Naive B cell (primary cell): ENCODE measurements at places on chromosomes 5 and 9. TPM values are rescaled to one million over a fixed set of nuclear protein-coding genes. Genes with fewer than 3 reads are reported as not detected.

DNA sequence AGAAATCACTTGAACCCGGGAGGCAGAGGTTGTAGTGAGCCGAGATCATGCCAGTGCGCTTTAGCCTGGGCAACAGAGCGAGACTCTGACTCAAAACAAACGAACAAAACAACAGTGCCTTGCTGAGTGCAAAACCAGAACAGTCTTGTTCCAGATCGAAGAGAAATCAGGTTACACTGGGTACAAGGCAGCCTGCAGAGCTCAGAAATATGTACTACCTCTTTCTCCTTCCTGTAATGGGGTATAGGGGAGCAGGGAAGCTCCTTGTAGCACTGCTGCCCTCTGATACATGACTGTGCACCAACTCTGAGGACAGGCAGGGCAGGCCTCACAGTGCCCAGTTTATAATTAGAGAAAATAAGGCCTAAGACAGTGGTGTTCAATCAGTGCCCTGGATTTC, 24.7 kb downstream of the TBC1D2 start:
- DNase-seq = no peak
- no peak overlapping the region for H3K27ac ChIP-seq
- no peak overlapping the region for H3K4me3 ChIP-seq
- no peaks in the 10 kb centered on the region for H3K27me3 ChIP-seq
- H3K36me3 ChIP-seq = no peaks in the 10 kb centered on the region

GRCh38 chr5:148796936-148797335, 29.5 kb upstream of the ADRB2 start:
- H3K27me3 ChIP-seq = no peaks in the 10 kb centered on the region
- no peak for DNase-seq
- no peaks in the 10 kb centered on the region for H3K36me3 ChIP-seq
- no peak overlapping the region for H3K27ac ChIP-seq
- no peak overlapping the region for H3K4me3 ChIP-seq

DNA sequence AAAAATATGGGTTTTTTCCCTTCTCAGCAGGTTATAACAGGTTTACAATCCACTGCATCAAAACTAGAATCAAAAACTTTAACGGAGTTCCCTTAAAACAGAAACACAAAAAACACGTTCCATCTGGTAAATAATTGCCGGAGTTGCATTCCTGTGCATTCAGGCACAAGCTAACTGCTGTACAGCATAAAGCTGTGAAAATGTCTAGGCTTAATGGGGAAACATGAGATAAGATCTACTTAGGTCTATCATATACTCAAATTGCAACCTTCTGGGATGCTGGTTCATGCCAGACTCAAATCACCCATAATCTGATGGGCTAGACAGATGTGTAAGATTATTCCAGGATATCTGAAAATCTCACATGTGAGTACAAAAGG, 265.3 kb downstream of the DOCK8 start:
- H3K27ac ChIP-seq = no peak overlapping the region
- H3K4me1 ChIP-seq = no peaks in the 10 kb centered on the region
- peaks cover 9% of the 10 kb centered on the region for H3K36me3 ChIP-seq
- H3K4me3 ChIP-seq = no peak overlapping the region

DNA sequence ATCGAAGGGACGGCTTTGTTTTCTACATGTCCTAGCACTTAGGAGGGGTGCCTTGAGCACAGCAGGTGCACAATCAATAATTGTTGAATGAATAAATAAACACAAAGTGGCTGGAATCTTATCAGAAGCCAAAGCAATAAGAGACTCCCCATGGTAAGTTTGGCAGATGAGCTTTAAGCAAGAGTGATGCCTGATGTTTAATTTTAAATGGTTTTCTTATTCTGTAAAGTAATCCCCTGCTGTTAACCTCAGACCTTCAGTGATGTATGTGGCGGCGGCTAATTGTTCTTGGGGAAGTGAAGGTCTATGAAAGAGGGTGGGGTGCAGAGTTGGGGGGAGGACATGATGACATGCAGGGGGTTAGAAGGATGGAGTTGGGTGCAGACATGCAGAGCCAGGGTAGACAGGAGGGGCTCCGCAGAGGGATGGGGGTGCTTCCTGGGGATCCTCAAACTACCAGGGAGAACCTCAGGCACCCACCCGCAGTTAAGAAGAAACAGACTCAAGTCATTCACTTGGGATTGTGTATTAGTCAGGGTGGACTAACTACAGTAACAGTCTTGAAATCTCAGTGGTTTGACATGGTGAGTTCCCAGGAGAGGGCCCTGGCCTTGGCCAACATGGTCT, 65.7 kb upstream of the SHB start:
- H3K27ac ChIP-seq = no peak overlapping the region
- H3K4me1 ChIP-seq = no peaks in the 10 kb centered on the region
- H3K27me3 ChIP-seq = peaks cover 48% of the 10 kb centered on the region
- DNase-seq = no peak

DNA sequence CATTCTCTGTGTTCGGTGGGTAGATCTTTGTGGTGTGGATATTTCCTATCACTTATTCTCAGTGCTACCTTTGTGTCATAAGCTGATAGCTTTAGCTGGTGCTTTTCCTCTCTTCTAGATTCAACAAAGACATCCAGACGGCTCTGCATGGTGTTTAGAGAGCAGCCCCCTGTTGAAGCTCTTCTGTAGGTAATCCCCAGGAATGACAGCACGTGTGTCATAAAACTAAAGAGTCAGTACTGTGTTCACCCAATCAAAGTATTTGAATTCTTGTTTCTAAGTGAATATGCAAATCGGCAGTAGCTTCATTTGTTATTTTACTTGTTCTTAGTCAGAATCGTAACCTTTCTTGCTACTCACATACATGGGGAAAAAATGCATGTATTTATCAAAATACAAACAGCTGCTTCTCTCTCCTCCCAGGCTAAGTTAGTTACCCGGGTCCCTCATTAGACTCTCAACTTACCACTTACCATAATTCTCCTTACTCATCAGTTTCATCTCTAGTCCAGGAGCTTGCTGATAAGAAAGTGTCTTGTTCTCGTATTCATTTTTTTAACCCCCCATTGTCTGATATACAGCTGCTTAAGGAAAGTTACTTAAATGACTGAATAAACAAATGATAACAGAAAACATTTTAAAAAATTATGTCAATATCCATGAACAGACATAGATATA, 1696.0 kb upstream of the WWC1 start:
- no peaks in the 10 kb centered on the region for H3K4me1 ChIP-seq
- H3K4me3 ChIP-seq = no peak overlapping the region
- no peaks in the 10 kb centered on the region for H3K36me3 ChIP-seq
- DNase-seq = no peak
- no peaks in the 10 kb centered on the region for H3K27me3 ChIP-seq

DNA sequence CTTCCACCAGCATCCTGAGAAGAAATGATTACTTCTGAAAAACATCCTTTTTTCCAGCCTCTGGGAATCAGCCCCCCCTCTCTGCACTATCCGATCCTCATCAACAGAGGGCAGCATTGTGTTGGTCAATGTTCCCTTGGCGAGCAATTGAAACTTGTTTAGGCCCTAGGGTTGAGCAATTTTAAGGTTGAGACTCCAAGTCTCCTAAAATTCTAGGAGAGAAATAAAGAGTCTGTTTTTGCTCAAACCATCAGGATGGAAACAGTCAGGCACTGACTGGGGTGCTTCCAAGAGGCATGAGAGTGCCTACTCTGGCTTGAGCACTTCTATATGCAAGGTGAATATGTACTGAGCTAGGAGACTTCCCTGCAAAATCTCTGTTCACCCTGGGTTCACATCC, 12.4 kb upstream of the CYFIP2 start:
- H3K36me3 ChIP-seq = no peaks in the 10 kb centered on the region
- no peaks in the 10 kb centered on the region for H3K27me3 ChIP-seq
- peak overlapping the region; percentile 78 for H3K4me3 ChIP-seq
- H3K27ac ChIP-seq = peak overlapping the region; percentile 83
- H3K4me1 ChIP-seq = peaks cover 26% of the 10 kb centered on the region

DNA sequence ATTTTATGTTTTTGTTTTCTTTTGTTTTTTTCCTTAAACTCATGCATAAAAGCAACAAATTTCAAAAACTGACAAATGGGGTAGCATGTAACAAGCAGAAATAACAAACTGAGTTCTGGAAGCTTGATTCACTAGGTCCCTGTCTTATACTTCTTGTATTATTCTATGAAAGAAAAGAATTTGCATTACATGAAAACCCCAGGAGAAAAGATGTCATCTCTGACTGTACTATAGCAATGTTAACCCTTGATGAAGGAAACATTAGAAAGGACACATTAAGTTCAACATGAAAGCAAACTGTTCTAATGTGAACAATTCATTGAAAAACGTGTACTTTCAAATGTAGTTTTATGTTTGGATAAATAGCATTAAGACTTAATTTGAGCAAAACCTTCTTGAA, 9.2 kb downstream of the RAB14 start:
- peaks cover 62% of the 10 kb centered on the region for H3K4me1 ChIP-seq
- no peak overlapping the region for H3K4me3 ChIP-seq
- no peak overlapping the region for H3K27ac ChIP-seq

DNA sequence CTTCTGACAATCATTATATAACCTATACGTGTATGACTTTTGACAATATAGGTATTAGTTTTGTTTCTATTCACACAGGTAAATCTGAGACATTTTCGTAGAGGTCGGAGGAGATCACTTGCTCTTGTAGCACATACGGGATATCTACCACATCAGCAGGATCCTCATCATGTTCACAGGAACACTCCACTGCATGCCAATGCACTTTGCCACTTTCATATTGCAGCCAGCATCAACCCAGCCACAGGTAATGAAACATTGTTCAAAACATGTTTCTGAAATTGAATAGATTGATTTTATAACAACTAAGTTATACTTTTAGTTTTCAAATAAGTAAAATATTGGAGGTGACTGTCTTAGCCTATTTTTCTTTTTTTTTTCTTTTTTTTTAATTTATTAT, 50.0 kb downstream of the DMXL1 start:
- H3K36me3 ChIP-seq = peaks cover 16% of the 10 kb centered on the region
- DNase-seq = no peak
- peaks cover 7% of the 10 kb centered on the region for H3K4me1 ChIP-seq

GRCh38 chr9:110105107-110105506, 102.9 kb downstream of the C9orf152 start:
- no peaks in the 10 kb centered on the region for H3K36me3 ChIP-seq
- H3K4me1 ChIP-seq = peaks cover 72% of the 10 kb centered on the region
- no peak overlapping the region for H3K27ac ChIP-seq
- no peak overlapping the region for H3K4me3 ChIP-seq
- no peaks in the 10 kb centered on the region for H3K27me3 ChIP-seq

DNA sequence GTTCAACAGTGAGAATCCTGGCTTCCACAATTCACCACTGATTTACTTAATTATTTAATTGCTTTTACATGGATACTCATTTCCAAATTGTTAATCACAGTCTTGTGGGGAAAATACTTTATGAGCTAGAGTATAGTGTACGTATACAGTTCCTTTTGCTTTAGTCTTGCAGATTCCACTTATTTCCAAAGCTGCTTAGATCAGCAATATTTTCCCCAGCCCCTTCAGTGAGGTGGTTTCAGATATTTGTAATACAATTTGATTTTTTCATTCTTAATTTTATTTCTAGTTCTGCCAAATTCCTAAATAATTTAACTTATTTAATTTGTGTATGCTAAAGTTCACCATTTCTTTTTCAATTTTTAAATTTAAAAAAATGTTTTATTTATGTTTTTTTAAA, 40.3 kb upstream of the GABRA6 start:
- H3K27ac ChIP-seq = no peak overlapping the region
- H3K4me3 ChIP-seq = no peak overlapping the region
- no peaks in the 10 kb centered on the region for H3K36me3 ChIP-seq
- DNase-seq = no peak

GRCh38 chr9:93679536-93680442, 103.4 kb downstream of the PHF2 start:
- no peak overlapping the region for H3K4me3 ChIP-seq
- no peaks in the 10 kb centered on the region for H3K4me1 ChIP-seq
- H3K27ac ChIP-seq = no peak overlapping the region
- no peaks in the 10 kb centered on the region for H3K36me3 ChIP-seq
- no peak for DNase-seq

DNA sequence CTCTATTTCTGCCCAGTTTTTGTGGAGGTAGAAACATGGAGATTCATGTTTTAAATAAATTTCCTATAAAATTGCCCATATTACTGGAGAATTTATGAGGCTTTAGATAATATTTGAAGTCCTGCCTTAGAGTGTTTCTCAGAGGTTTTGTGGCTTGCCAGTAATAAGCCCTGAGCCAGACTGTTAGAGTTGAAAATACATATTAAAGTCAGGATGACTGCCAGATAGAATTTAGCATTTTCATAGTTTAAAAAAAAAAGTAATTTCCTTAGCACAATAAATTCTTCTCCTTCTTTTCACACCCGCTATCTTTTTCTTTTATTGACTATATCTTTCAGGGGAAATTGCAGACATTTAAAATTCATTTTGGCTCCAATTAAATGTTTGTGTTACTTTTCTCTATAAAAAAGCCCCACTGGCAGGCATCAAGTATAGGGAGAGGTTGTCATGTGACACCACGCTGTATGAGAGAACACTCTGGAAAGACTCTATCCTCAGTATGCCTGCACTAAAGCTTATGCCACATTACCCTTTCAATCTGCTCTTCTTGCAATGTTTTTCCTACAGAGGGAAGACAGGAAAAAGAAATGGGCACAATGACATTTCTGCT, 135.2 kb downstream of the MPDZ start:
- DNase-seq = no peak
- H3K36me3 ChIP-seq = no peaks in the 10 kb centered on the region
- no peak overlapping the region for H3K4me3 ChIP-seq

- no peaks in the 10 kb centered on the region for H3K27me3 ChIP-seq
- peaks cover 19% of the 10 kb centered on the region for H3K36me3 ChIP-seq
- H3K27ac ChIP-seq = peak overlapping the region; percentile 13
- DNase-seq = no peak
- H3K4me1 ChIP-seq = peaks cover 23% of the 10 kb centered on the region
Observed at GRCh38 chr9:125663127-125663526, 43.9 kb downstream of the MAPKAP1 start.

- no peaks in the 10 kb centered on the region for H3K4me1 ChIP-seq
- DNase-seq = no peak
- no peaks in the 10 kb centered on the region for H3K27me3 ChIP-seq
- H3K4me3 ChIP-seq = no peak overlapping the region
- H3K27ac ChIP-seq = no peak overlapping the region
Observed at GRCh38 chr5:86137297-86137696, 480.4 kb upstream of the COX7C start.

TCF7 gene
- 0.34 TPM for polyA plus RNA-seq

SLC30A5 gene
- polyA plus RNA-seq = 23.2 TPM

SLC25A2 gene
- not detected for polyA plus RNA-seq

GPR151 gene
- polyA plus RNA-seq = not detected

CCDC187 gene
- polyA plus RNA-seq = 2.1 TPM

CDO1 gene
- not detected for polyA plus RNA-seq

GOLGA2 gene
- polyA plus RNA-seq = 4.6 TPM

GRXCR2 gene
- not detected for polyA plus RNA-seq
